ENCODE measurements at places on chromosomes 6 and 20. TPM values are rescaled to one million over a fixed set of nuclear protein-coding genes. Genes with fewer than 3 reads are reported as not detected.

The OPRM1 gene
- not detected for total RNA-seq

The BHLHE23 gene
- total RNA-seq = not detected

The ANKRD66 gene
- total RNA-seq = not detected

The PRND gene
- 1.2 TPM for total RNA-seq

The DOK5 gene
- 10.4 TPM for total RNA-seq

The PRIM2 gene
- total RNA-seq = 41.5 TPM

The HCK gene
- total RNA-seq = not detected

The TGM2 gene
- 440 TPM for total RNA-seq

The ADGRF1 gene
- total RNA-seq = not detected

The HUS1B gene
- total RNA-seq = 3.2 TPM

The SIGLEC1 gene
- total RNA-seq = not detected

The PCK1 gene
- total RNA-seq = not detected

The SEMG1 gene
- not detected for total RNA-seq

The RHAG gene
- total RNA-seq = not detected

The PKIB gene
- 0.22 TPM for total RNA-seq

The DLGAP4 gene
- 25.4 TPM for total RNA-seq

The SALL4 gene
- total RNA-seq = 0.14 TPM

The RIPPLY2 gene
- total RNA-seq = not detected

The ZNF341 gene
- 2.0 TPM for total RNA-seq

The TFAP2D gene
- not detected for total RNA-seq

The TTPAL gene
- 8.8 TPM for total RNA-seq

The SGK2 gene
- total RNA-seq = 0.53 TPM

The SRMS gene
- not detected for total RNA-seq

The LHFPL5 gene
- total RNA-seq = not detected

The SLC2A10 gene
- 9.3 TPM for total RNA-seq

The DCDC2 gene
- total RNA-seq = not detected

The ESR1 gene
- total RNA-seq = 0.13 TPM

The CHRNA4 gene
- total RNA-seq = not detected

The HSPA1L gene
- 0.57 TPM for total RNA-seq

The FAM209A gene
- not detected for total RNA-seq

The ARHGAP40 gene
- total RNA-seq = 0.13 TPM

The BYSL gene
- 28.9 TPM for total RNA-seq

The MYL9 gene
- total RNA-seq = 2.0 TPM

The EFCAB8 gene
- total RNA-seq = 0.43 TPM

The NR2E1 gene
- not detected for total RNA-seq

The C20orf202 gene
- not detected for total RNA-seq

The KIAA1755 gene
- 0.14 TPM for total RNA-seq

The MRAP2 gene
- 4.3 TPM for total RNA-seq

The B3GAT2 gene
- 0.07 TPM for total RNA-seq

The HLA-F gene
- total RNA-seq = 2.9 TPM

The JAG1 gene
- 71.8 TPM for total RNA-seq

The AP5S1 gene
- total RNA-seq = 14.0 TPM

The TP53TG5 gene
- total RNA-seq = not detected

The SLC18B1 gene
- 13.4 TPM for total RNA-seq

The TCF21 gene
- total RNA-seq = not detected

The BTN1A1 gene
- not detected for total RNA-seq

The IL17A gene
- not detected for total RNA-seq

The BMP7 gene
- total RNA-seq = not detected

The PTK6 gene
- not detected for total RNA-seq

The ROS1 gene
- not detected for total RNA-seq

The HLA-DPA1 gene
- 16.8 TPM for total RNA-seq

The TRIM40 gene
- total RNA-seq = not detected

The JPH2 gene
- not detected for total RNA-seq

The OTOR gene
- not detected for total RNA-seq

The FAM83D gene
- 33.8 TPM for total RNA-seq

The PCMTD2 gene
- 41.9 TPM for total RNA-seq

Data from thoracic aorta endothelial cell (primary cell).